ENCODE measurements at places on chromosomes 1 and 21. TPM values are rescaled to one million over a fixed set of nuclear protein-coding genes. Genes with fewer than 3 reads are reported as not detected.

GRCh38 chr1:231557898-231558707 lies 29.6 kb downstream of the TSNAX start:
- DNase-seq = peak; percentile 50

DNA sequence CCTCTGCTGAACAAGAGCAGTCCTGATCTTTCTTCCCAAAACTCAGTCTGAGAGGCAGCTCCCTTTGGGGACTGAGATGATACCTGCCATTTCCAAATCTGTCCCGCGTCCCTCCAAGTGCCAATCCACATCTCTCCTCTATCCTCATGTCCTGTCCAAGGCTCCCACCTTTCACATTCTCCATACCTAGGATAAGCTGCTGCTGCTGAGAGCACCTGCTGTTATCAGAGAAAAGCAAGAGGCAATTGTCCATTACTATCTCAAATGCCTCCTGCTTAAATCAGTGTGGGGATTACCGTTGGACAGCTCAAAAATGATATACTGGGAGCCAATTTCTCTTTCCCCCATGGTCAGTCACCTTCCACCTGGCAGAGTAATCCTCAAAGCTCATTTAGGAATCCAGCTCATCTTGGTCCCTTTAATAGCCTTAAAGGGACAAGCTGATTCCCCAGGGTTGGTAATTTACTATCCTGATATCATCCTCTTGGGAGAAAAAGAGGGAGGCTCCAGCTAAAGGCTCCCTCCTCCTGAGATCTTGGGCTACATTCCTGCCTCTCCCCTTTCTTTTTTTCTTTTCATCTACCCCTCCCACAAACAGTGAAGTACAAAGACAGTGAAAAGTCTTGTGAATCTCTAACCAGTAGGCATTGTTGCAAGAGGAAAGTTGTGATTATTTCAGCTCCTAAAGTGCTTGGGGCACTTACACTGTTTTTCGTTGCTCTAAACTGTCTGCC lies 278.1 kb upstream of the CAMK1G start:
- no peak for DNase-seq

The OR10Z1 gene
- not detected for total RNA-seq

The IFI44L gene
- total RNA-seq = 14.7 TPM

All from LHCN-M2 (cell line).